Vagina (tissue), 2 donors: ENCODE measurements at places on chromosomes 2 and 18. TPM values are rescaled to one million over a fixed set of nuclear protein-coding genes. Genes with fewer than 3 reads are reported as not detected.

- H3K4me3 ChIP-seq: no peak overlapping the region
- no peaks in the 10 kb centered on the region for H3K4me1 ChIP-seq
- no peak overlapping the region for H3K27ac ChIP-seq
- no peaks in the 10 kb centered on the region for H3K27me3 ChIP-seq
- no peak for DNase-seq
Observed at GRCh38 chr2:144770616-144771230, 250.8 kb upstream of the ZEB2 start.

The RIT2 gene
- total RNA-seq: not detected

The C2orf80 gene
- not detected for total RNA-seq

DNA sequence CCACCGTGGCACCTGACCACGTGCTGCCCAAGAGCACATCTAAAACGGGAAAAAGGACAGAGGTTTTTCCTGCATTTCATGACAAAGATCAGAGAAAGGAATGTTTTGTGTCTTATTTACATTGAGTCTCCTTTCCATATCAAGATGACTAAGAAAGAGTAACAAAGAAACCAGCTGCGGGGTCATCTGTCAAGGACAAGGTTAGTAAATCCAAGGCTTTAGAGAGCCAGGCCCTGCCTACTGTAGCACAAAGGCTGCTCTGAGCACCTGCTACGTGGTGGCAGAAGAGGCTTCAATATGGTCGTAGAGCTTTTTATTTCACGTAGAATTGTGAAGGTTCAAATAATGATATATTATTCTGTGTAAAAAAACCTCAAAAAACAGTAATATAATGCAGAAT lies 51.0 kb downstream of the PRELID3A start:
- no peaks in the 10 kb centered on the region for H3K27me3 ChIP-seq
- H3K4me3 ChIP-seq: no peak overlapping the region
- H3K36me3 ChIP-seq: no peaks in the 10 kb centered on the region
- no peak for DNase-seq

DNA sequence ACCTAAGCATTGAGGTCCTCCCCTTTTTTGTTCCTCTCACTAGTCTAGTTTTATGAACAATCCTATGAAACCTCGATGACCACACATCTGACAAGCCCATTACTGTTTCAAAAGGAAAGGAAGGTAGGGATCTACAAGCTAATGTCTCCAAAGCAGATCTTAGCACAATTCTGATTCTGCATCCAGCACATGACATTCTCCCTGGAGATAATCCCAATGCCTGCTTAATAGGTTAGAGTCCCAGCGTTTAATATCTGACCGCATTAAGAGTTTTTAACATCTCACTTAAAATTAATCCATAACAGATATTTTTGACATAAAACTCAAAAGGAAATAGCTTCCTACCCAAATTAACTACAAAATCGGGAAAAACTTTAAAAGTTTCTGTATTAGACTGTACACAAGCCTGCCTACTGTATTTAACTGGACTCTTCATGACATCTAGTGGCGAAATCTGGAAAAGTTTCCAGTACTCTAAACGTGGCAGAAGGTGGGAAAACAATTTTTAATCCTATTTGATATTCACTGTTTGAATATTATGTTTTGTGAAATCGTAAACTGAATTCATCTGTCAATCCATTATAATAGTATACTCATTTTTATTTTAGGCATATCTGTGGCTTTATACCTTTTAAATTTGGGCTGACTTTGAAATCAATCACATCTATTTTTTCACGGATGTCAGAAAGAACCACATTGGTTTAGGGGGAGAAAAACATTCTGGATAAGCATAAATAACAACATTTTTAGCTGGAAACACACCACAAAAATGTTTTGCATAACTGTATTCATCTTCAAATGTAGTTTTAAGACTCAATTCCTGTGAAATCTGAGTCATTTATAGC lies 62.4 kb downstream of the TXNL1 start:
- peaks cover 16% of the 10 kb centered on the region for H3K4me1 ChIP-seq
- H3K4me3 ChIP-seq: no peak overlapping the region
- H3K27ac ChIP-seq: peak overlapping the region; percentile 30
- no peak for DNase-seq
- H3K36me3 ChIP-seq: no peaks in the 10 kb centered on the region
- no peaks in the 10 kb centered on the region for H3K27me3 ChIP-seq

The ATIC gene
- 75.6 TPM for total RNA-seq

- no peak overlapping the region for H3K4me3 ChIP-seq
- H3K36me3 ChIP-seq: no peaks in the 10 kb centered on the region
- H3K27ac ChIP-seq: no peak overlapping the region
- no peak for DNase-seq
- H3K4me1 ChIP-seq: peaks cover 14% of the 10 kb centered on the region
Observed at GRCh38 chr2:152587187-152587947, 129.9 kb downstream of the PRPF40A start.

DNA sequence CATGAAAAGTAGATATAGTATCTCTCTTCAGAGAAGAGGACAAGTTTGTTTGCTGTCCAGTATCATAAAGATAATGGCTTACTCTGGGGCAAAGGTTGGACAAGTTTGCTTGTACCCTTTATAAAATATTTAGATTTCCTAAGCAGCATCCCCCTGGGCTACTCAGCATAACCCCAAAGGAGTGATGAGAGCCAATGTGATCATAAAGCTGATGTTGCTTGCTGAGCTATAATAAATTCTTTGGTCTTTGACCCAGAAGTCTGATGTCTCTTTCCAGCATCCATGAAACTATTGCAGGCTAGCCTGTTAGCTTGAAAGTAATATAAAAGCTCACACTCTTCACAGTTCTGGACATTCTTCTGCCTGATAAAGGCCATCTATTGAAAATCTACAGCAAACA lies 138.3 kb upstream of the STON1 start:
- no peak for DNase-seq
- H3K27me3 ChIP-seq: no peaks in the 10 kb centered on the region
- H3K4me3 ChIP-seq: no peak overlapping the region
- no peaks in the 10 kb centered on the region for H3K36me3 ChIP-seq
- no peaks in the 10 kb centered on the region for H3K4me1 ChIP-seq

- no peak overlapping the region for H3K27ac ChIP-seq
- DNase-seq: no peak
- no peaks in the 10 kb centered on the region for H3K4me1 ChIP-seq
- H3K27me3 ChIP-seq: no peaks in the 10 kb centered on the region
- H3K36me3 ChIP-seq: no peaks in the 10 kb centered on the region
Observed at GRCh38 chr2:35526741-35527140, 828.8 kb upstream of the CRIM1 start.

GRCh38 chr18:36316246-36316645 lies 18.7 kb downstream of the FHOD3 start:
- H3K4me1 ChIP-seq: no peaks in the 10 kb centered on the region
- H3K27me3 ChIP-seq: no peaks in the 10 kb centered on the region
- no peak overlapping the region for H3K4me3 ChIP-seq

The PSMA8 gene
- total RNA-seq: not detected

DNA sequence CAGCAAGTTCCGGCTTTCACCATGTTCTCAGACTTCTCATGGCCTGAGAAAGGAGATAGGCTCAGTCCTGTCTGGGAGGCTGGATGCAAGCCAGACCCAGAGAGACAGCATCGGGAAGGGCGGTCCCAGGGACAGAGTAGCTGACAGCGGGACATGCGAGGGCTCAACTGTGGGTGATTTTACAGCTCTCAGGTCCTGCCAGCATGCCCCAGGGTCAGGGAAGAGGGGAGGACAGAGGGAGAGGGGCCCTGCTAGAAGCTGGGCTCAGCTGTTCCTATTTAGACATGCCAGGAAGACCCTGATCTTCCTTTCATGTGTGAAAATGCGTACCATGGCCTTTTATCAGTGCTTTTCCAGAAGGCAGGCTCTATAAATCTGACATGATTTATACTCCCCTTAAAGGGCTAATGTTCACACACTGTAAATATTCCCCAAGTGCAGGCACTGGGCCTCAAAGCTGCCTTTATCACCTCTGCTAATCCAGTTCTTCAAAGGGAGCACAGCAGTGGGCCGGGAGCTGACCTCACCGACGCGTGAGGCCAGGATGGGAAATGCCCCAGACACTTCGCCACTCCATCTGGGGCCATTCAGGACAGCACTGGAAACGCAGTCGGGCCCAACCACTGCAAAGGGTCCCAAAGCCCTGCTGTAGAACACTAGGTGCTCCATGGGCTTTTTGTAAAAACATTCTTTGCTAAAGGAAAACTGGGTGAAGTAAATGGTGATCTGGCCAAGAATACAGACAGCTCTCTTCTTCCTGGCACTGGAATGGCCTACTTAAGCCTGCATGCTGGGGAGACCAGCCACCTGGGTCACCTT lies 96.1 kb upstream of the LMAN1 start:
- H3K4me3 ChIP-seq: no peak overlapping the region
- no peaks in the 10 kb centered on the region for H3K27me3 ChIP-seq
- DNase-seq: no peak
- no peaks in the 10 kb centered on the region for H3K36me3 ChIP-seq

- peaks cover 16% of the 10 kb centered on the region for H3K4me1 ChIP-seq
- no peak overlapping the region for H3K4me3 ChIP-seq
- no peak overlapping the region for H3K27ac ChIP-seq
- no peak for DNase-seq
- H3K36me3 ChIP-seq: no peaks in the 10 kb centered on the region
Observed at GRCh38 chr2:120443946-120444345, 98.0 kb downstream of the INHBB start.

The SLC4A3 gene
- total RNA-seq: 13.5 TPM

DNA sequence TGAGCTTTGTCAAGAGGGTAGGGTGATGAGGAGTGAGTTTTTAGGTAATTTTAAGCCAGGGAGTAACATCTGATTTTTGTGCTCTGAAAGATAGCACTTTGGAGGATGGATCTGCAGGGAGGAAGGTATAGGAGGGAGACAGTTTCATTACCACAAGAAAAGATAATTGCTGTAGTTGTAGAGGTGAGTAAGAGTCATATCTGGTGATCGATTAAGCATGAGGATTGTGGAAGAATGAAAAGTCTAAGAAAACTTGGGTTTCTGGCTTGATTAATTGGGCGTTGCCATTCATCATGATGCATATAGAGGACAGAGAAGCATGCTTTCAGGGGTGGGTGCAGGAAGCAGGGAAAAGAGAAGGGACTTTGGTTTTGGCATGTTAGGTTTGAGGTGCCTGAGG lies 18.5 kb downstream of the KCMF1 start:
- no peak for DNase-seq
- no peaks in the 10 kb centered on the region for H3K36me3 ChIP-seq
- no peak overlapping the region for H3K4me3 ChIP-seq
- H3K4me1 ChIP-seq: peaks cover 84% of the 10 kb centered on the region
- H3K27ac ChIP-seq: no peak overlapping the region

GRCh38 chr2:28842042-28842441 lies 28.1 kb downstream of the TRMT61B start:
- no peak overlapping the region for H3K4me3 ChIP-seq
- H3K27ac ChIP-seq: no peak overlapping the region
- no peaks in the 10 kb centered on the region for H3K4me1 ChIP-seq
- DNase-seq: no peak
- H3K27me3 ChIP-seq: no peaks in the 10 kb centered on the region

The FOXI3 gene
- total RNA-seq: not detected

The RAB27B gene
- total RNA-seq: 6.1 TPM

DNA sequence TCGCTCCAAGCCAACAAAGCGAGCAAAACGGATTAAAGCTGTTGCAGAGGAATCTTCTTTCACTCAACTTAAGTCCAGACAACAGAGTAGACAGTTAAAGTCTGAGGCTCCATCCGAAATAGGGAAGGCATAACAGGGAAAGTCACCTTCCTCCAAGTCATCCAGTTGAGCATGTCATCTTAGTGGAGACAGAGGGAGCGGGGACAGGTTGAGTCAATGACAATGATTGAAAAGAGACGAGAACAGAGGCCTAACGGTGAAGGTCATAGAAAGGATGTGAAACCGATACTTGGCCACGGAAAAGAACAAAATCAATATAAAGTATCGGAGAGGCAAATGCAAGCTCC lies 455 bp downstream of the C18orf32 start:
- DNase-seq: no peak
- H3K36me3 ChIP-seq: peaks cover 53% of the 10 kb centered on the region
- peak overlapping the region; percentile 92 for H3K27ac ChIP-seq
- no peaks in the 10 kb centered on the region for H3K27me3 ChIP-seq
- peak overlapping the region; percentile 76 for H3K4me3 ChIP-seq

DNA sequence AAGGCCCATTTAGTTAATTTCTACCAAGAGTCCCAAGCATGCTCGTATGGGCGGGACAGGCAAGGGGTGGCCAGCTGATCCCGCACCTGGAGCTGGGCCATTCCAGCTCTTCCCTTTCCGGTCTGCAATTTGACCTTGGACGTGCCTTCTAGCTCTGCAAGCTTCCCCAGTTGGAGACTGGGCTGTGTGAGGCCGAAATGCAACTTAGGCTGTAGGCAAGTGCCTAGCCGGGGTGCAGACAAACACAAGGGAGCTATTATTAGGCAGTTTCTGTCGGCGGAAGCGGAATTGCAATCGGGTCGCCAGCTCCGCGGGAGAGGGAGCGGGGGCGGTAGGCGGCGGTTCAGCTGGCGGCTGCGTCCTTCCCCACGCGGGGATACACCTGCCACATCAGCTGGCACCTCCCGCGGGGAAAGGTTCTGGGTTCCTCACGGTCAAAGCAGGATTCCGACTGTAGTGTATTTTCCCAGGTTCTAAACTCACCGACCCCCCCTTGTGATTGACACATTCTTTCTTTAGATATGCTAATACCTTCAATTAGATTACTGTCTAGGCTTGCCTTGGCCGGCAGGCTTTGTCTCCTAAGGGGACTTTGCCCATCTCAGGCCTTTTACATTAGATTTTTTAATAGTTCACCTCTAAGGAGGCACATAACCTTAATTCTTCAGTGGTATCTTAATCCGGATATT lies 17.1 kb upstream of the ZNF532 start:
- no peaks in the 10 kb centered on the region for H3K27me3 ChIP-seq
- H3K36me3 ChIP-seq: no peaks in the 10 kb centered on the region
- no peak overlapping the region for H3K27ac ChIP-seq
- no peak overlapping the region for H3K4me3 ChIP-seq

- no peak overlapping the region for H3K4me3 ChIP-seq
- no peaks in the 10 kb centered on the region for H3K27me3 ChIP-seq
- no peak overlapping the region for H3K27ac ChIP-seq
- DNase-seq: peak; percentile 100
- H3K4me1 ChIP-seq: no peaks in the 10 kb centered on the region
Observed at GRCh38 chr18:79200546-79201268, 131.5 kb downstream of the ATP9B start.

The ACTG2 gene
- total RNA-seq: 413 TPM

The CYTIP gene
- total RNA-seq: 12.5 TPM

The TSPYL6 gene
- not detected for total RNA-seq

DNA sequence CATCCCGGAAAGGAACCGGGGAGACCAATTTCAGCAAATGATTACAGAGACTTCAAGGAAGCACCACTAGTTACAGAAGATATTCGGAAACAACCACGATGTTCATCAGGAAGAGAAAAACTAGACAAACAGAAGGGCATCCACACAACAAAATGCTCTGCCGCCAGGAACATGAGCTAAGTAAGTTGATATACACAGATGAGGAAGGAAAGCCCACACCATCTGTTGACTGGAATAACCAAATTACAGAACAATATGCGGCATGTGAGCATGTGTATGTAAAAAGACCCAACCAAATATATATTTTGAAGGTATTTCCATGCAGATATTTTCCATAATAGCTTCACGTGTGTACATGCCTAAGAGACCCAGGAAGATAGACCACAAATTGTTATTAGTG lies 47.0 kb downstream of the ACKR3 start:
- H3K36me3 ChIP-seq: no peaks in the 10 kb centered on the region
- no peak for DNase-seq
- no peak overlapping the region for H3K4me3 ChIP-seq

The SH3RF3 gene
- total RNA-seq: 10.8 TPM

The SRD5A2 gene
- total RNA-seq: 2.9 TPM

GRCh38 chr2:46196871-46197462 lies 100.2 kb upstream of the EPAS1 start:
- no peak for DNase-seq
- H3K27me3 ChIP-seq: no peaks in the 10 kb centered on the region
- H3K27ac ChIP-seq: no peak overlapping the region
- no peak overlapping the region for H3K4me3 ChIP-seq
- H3K36me3 ChIP-seq: no peaks in the 10 kb centered on the region

The CLASP1 gene
- 90.4 TPM for total RNA-seq

The TMEM182 gene
- total RNA-seq: 2.2 TPM
